NCI-H345 (cell line): ENCODE measurements at places on chromosomes 6 and 20.

- DNase-seq = no peak
Observed at GRCh38 chr6:133955582-133956415, 2.8 kb downstream of the TBPL1 start.

- DNase-seq = no peak
Observed at GRCh38 chr6:26401389-26401986, 587 bp upstream of the BTN3A1 start.

DNA sequence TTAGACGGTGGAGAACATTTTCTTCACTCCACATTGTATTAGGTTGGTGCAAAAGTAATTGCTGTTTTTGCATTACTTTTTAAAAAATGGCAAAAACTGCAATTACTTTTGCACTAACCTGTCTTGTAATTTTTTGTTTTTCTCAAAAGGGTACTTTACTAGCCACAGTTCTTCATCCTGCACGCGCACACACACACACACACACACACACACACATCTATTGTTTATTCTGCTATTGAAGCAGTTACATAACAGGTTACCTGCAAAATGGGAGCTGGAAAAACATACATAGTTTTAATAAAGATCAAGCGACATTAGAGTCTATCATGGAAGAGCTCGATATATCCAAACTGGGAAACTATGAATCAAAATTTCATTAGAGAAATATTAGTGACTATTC is 235.2 kb downstream of the SIM1 start:
- peak; percentile 31 for DNase-seq

GRCh38 chr6:128598571-128598970 is 78.2 kb upstream of the PTPRK start:
- DNase-seq = no peak

GRCh38 chr6:78110641-78111040 is 457.8 kb downstream of the MEI4 start:
- no peak for DNase-seq

- DNase-seq = no peak
Observed at GRCh38 chr20:48805286-48805685, 22.5 kb downstream of the PREX1 start.

GRCh38 chr6:166201878-166202277 is 34.2 kb upstream of the TBXT start:
- DNase-seq = no peak

GRCh38 chr6:72740135-72740534 is 118.3 kb downstream of the KCNQ5 start:
- DNase-seq = no peak

- DNase-seq = no peak
Observed at GRCh38 chr6:160069050-160069454, 52.6 kb upstream of the SLC22A1 start.

DNA sequence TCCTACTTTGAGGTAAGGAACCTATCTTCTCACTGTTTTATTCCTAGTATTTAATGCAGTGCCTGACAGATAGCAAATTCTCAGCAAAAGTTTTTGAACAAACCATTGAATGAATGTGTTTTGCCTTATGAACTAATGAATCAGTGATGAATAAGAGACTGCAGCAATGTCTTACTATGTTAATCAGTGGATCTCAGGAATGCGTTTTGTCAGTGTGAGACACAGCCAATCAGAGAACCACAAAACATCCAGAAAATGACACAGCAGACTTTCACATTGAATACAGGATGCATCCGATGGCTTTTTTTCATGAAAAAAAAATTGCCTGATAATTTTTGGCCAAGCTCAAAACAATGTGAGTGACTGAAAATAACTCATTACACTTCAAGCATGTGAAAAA is 270.5 kb downstream of the BMP2 start:
- DNase-seq = no peak

DNA sequence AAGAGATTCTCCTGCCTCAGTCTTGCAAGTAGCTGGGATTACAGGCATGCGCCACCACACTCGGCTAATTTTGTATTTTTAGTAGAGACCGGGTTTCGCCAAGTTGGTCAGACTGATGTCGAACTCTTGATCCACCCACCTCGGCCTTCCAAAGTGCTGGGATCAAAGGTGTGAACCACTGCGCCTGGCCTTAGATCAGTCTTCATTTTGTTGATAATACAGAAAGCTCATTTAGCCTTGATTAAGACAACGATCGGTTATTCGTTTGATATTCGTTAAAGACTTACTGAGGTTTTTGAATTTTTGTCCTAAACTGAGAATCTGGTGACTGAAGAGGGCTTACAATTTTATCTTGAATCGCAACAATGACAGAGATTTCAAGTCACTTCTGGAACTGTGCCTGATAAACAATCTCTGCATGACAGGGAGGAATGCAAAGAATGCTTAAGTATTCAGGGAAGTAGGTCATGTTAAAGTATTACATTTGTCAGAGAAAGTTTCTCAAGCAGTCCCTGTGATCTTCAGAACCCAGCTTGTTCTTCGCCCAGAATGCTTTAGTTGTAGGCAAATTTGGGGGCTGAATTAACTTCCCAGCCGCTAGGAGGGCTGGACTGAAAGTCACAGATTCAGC is 14.8 kb downstream of the AKAP12 start:
- DNase-seq = no peak

GRCh38 chr20:49283176-49283702 is 5.4 kb upstream of the ZNFX1 start:
- DNase-seq = no peak

DNA sequence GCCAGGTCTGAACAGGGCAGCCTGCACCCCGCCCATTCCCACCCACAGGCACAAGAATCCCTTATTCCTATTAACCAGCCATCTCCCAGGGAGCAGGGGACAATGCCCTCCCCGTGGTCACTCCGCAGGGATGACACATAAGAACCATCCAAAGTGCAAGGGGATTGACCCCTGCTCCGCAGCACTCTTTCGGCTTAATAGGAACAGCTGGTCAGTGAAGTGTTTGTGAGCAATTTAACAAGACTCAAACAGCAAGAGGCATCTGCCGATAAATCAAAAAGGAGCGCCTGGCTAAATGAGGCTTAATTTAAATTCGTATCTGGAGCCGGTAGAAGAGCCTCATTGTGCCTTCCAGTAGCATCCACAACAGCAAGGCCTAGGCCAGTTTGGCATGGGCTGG is 389.4 kb downstream of the RNGTT start:
- DNase-seq = no peak

GRCh38 chr6:168058691-168059551 is 20.1 kb downstream of the FRMD1 start:
- no peak for DNase-seq

DNA sequence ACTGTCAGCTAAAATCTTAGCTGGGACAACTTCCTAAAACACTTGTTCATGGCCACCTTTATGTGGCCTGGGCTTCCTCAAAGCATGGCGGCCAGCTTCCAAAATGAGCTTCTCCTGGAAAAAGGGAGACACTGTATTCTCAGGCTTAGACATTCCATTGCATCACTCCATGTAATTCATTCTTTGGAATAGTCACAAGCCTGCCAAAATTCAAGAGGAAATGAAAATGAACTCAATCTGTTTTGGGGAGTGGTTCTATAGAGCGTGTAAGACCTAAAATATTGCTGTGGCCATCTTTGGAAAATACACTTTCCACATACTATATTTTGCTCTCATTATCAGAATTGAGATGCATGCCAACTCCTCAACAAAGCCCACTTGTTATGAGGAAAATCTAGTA is 687.0 kb downstream of the KIF16B start:
- DNase-seq = no peak

DNA sequence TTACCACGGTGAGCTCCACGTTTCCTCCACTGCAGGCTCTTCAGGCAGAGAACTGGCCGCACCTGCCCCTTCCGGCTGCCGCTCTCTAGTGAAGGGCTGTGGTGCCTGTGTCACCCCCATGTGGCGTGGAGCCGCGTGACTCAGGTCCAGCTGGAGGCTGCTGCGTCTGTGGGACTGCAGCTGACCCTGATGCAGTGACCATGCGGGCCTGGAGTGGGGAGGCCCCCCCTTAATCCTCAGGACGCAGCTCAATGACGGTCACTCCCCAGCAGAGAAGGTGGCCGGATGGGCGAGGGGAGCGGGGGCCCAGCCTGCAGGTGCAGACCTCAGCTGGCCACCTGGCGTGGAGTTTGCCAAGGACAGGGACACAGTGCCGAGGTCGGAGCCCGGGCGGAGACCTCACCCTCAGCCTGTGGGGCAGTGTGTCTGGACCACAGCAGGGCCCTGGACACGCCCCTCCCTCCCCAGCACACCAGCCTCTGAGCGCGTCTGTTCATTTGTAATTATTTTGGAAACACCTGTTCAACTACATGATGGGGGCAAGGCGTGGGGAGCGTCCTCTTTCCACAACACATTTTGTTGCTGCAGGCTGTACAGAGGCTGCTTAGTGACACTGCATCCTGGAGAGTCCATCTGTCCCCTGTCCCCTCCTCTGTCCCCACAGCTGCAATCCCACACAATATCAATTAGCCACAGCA is 10.7 kb downstream of the BHLHE23 start:
- DNase-seq = no peak

GRCh38 chr6:40778918-40779317 is 191.8 kb upstream of the LRFN2 start:
- DNase-seq = no peak

DNA sequence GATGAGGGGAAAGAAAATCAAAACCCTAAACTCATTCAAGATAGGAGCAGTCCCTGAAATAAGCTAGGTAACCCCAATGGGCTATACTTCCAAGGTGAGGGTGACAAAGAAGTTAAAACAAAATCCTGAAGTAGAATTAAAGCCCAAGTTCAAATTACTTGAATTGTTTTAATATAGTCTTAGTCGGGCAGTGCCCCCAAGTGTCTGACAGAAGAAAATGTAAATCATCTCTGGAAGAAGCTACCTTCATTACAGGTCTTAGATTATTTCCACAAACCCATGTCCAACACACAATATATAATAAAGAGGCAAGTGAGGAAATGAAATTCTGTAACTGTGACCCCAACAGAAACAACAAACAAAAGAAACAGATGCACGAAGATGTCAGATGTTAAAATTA is 36.8 kb upstream of the L3MBTL3 start:
- no peak for DNase-seq

DNA sequence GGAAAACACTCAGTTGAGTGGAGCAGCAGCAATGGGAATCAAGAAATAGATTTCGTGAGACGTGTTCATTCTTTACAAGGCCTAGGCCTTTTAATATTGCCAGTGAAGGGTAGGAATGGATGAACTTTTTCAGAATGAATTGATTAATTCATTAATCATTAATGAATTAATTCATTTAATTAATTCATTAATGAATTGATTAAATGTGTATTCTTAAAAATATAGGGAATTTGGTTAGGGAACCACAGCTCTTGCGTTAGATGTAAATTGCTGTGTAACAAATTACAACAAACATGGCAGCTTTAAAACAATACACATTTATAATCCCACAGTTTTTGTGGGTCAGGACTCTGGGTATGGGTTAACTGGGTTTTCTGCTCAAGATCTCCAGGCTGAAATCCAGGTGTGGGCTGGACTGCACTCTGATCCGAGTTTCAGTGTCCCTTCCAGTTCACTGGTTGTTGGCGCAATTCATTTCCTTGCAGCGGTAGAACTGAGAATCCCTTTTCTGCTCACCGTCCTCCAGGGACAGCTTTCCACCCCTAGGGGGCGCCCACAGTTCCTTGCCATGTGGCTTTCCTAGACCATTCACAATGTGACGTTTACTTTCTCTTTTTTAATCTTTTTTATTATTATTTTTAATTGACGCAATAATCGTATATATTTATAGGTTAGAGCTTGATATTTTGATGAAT is 32.8 kb upstream of the BCAS1 start:
- peak; percentile 14 for DNase-seq

GRCh38 chr6:24147511-24148153 is 21.6 kb downstream of the NRSN1 start:
- DNase-seq = no peak

DNA sequence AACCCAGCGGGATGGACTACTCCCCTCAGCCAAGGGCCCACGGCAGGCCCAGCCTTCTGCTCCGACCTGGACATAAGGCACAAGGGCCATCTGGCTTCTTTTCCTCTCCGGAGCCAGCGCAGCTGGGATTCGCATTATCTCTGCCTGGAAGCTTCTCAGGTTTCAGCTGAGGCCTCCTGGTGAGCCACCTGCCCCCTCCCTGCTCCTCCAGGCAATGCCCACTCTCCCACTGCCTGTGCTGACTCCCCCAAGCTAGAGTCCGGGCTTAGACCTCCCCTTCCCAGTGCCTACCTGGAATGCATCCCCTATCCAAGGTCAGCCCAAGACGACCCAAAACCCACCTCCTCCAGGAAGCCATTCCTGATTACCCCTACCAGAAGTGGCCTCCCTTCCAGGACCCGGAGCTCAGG is 60.7 kb downstream of the EZR start:
- DNase-seq = peak; percentile 94

GRCh38 chr6:9485992-9486391 is 928.9 kb downstream of the TFAP2A start:
- DNase-seq = no peak

GRCh38 chr20:64044484-64045247 is 4.8 kb downstream of the SOX18 start:
- DNase-seq = no peak
